ENCODE measurements at places on chromosomes 13 and 19.
A peak's percentile ranks its signal among the peaks of the same experiment; 100 is the strongest.

GRCh38 chr19:4365791-4366665 is 22.7 kb downstream of the MPND start:
- no peak for DNase-seq

DNA sequence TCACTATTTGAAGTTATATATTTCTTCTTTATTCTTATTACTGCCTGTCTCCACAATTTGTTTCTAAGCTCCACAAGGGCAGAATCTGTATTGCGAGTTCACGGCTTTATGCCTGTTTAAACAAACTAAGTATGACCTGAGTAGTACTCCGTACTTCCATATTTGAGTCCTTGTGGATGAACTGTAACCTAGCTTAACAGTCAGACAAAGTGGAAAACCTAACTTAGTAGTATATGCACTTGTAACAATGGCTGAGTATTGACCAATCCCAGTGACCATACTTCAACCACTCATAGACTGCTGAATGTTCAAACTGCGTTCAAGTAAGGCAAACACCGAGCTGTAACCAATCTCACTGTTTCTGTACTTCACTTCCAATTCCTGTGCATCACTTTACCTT is 292.7 kb downstream of the PCDH9 start:
- DNase-seq, result no peak

DNA sequence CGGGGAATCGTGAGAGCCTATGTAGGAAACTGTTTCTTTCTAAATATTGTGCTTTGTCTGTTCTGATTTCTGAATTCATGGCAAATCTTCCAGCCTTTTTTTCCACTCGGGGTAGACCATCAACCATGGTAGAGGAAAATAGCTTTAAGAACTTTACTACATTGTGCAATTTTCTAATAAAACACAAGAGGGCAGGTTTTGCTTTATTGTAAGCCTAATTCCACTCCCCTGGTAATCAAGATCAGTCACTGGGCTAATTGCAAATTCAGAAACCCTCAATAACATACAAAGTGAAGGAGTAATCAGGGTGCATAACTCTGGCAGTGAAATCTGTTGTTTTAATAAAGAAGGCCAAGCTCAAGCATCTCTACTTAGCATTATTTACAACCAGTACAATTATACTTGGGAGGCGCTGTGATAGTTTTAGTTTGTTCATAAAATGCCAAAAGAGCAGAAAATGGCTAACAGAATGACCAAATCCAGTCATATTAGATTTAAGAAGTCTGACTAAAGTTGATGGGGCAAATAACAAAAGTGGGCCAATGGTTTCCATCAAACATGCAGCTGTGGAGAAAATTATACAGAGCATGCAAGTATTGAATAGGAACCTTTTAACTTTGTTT is 43.8 kb downstream of the DCT start:
- DNase-seq, result peak; percentile 9

GRCh38 chr13:44972956-44973581 is 16.2 kb downstream of the NUFIP1 start:
- DNase-seq, result no peak

DNA sequence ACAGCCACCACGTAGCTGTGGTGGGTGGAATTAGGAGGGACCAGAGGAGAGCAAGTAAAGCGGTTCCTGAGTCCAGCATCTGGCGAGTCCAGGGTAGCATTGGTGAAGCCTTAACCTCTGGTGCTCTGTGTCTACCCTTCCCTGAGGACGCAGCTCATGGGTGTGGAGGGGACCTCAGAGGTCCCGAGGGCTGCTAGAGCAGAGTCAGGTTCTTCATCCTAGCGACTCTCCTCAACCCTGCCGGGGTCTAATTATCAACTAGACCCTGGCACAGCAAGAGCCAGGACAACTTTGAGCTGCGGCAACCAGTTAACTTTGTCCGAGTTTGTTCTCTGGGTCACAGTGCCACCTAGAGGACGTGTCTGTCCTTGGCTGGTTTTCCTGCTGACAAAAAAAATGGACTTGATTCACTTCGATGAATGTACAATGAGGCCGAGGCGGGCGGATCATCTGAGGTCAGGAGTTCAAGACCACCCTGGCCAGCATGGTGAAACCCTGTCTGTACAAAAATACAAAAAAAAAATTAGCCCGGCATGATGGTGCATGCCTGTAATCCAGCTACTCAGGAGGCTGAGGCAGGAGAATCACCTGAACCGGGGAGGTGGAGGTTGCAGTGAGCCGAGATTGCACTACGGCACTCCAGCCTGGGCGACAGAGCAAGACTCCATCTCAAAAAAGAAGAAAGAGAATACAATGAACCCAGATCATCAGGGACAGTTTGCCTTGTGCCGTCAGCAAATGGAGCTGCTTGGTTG is 25.0 kb downstream of the TSSK6 start:
- DNase-seq, result peak; percentile 54

GRCh38 chr19:6970443-6970842 is 50.8 kb downstream of the MBD3L2B start:
- DNase-seq, result peak; percentile 93

DNA sequence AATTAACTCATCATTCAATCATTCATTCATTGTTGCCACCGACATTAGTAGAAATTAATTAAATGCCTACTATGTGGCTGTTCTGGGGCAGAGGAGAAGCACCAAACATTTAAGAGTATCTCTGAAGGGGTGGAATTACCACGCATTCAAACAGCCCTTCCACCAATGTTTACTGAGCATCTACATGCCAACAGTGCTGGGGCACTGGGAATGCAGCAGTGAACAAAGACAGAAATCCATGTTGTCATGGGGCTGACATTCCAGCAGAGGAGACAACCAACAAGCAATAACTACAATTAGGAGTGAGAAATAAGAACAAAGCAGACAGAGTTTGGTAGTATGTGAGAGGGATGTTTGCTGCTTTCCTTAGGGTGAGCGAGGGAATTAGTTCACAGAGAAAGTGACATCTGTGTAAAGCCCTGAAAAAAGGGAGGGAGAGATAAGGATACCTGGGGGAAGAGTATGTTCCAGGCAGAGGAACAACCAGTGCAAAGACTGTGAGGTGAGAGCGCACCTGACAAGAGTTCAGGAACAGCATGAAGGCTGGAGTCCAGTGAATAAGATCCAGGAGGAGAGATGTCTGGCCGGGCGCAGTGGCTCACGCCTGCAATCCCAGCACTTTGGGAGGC is 1.3 kb upstream of the PAK4 start:
- no peak for DNase-seq

- DNase-seq, result no peak
These were observed 231.9 kb downstream of the COG6 start for GRCh38 chr13:39887387-39887786.

GRCh38 chr19:46469541-46470185 is 1.7 kb downstream of the PNMA8A start:
- no peak for DNase-seq

DNA sequence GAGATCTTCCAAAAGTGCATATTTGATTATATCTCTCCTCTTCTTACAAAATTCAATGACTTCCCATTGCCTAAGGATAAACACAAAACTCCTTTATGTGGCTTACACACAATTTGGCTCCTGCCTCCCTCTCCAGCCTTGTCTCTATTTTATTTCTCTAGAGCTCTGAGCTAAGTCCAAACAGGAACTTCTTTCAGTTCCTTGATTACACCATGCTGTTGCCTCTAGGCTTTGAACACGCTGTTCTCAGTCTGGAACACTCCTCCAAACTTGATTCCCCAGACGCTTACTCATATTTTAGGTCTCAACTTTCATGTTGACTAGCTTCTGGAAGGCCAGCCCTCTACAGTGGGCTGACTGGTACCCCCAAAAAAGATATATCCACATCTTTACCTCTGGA is 258.5 kb downstream of the COG6 start:
- DNase-seq, result no peak

DNA sequence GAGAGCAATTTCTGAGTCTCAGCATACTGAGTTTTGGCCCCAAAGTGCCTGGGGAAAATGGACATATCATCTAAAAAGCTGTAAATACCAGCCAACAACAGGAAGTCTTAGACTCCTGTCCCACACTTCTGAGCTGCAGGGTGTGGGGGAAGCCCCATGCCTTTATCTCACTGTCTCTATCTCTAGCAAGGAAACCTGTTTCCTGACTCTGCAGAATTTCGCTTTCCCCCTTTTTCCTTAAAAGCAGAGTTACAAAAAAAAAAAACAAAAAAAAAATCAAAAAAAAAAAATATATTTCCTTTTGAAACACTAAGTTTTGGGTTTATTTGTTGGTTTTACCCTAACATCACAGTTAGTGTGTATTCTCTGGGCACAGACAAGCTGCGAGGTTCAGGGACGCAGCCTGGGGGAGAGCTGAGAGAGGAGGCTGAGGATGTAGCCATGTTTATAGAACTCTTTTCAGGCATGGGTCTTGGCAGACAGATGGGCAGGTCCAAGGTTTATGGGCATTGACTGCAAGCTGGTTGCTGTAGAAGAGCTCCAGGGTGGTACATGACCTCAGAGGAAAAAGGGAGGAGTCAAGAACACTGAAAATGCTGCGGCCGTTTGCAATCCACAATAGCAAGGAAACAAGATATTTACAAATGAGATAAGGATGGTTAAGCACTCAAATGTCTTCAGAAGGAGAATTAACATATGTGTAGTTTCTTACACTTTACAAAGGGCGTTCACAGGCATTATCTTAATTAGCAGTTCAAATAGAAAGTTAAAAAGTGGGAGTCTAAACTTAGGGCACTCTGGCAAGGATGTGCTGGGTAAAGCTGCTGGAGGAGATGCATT is 4.9 kb downstream of the MBNL2 start:
- DNase-seq, result no peak

DNA sequence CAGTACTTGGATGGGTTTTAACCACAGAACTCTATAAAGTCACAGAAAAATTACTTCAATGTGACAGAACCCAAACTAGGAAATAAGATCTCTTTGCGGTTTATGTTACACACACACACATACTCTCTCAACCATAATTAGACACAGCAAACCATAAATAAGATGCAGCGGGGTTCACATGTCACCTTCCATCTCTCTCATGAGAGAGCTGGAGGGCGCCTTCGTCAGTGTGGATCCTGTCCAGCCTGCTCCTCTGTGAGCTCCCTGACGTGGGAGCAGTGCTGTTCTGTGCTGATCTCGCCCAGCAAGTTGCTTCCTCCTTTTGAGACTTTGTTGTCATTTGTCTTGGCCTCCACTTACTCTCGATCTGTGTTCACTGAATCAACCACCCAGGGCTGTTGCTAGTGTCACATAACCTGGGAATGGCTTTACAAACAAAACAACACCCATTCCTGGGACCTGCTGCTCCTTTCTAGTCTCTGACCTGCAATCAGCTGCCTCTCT is 204.9 kb upstream of the KL start:
- no peak for DNase-seq

- no peak for DNase-seq
These were observed 6.8 kb downstream of the GIPC3 start for GRCh38 chr19:3591876-3592613.

DNA sequence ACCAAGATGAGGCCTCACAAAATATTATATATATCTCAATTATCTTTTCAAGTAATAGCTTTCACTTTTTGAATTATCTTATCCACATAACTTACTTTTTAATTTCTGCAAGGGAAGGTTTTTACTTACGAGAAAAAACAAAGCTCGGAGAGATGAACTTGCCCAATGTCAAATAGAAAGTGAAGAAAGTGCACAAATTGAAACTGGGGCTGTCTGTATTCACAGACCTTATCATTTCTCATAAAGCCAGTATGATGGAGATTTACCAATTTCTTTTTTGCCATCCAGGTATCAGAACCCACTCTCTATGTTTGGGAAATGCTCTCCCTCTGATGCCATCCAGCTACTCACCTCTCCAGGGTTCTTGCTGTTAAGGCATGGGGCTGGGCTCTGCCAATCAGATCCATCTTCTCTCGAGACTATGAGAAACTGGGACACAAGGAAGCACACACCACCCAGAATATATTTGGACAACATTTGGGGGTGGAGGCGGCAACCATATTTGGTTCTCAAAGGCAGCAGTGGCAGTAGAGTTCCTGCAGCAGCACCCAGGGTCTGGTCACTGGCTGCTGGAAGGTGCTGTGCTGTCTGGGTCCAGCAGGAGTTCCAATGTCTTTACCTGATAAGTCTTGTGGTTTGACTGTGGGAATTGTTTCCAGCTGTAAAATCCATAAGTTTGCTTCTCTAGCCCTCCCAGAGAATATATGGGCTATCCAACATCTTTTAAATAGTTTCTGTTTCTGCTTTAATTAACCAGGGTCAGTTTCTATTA is 45.8 kb upstream of the SCEL start:
- no peak for DNase-seq

DNA sequence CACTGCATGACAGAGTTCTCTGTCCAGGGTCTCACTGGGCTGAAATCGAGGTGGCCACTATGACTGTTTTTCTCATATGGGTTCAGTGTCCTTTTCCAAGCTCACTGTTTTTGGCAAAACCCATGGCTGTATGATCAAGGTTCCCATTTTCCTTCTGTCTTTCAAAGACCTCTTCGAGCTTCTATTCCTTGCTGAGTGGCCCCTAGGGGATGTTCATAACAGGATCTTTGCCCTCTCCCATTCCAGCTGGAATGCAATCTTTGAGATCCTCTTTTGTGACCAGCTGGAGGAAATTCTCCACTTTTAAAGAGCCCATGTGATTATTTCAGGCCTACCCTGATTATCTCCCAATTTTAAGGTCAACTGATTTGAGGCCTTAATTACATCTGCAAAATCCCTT is 572.5 kb upstream of the SLC10A2 start:
- DNase-seq, result no peak

DNA sequence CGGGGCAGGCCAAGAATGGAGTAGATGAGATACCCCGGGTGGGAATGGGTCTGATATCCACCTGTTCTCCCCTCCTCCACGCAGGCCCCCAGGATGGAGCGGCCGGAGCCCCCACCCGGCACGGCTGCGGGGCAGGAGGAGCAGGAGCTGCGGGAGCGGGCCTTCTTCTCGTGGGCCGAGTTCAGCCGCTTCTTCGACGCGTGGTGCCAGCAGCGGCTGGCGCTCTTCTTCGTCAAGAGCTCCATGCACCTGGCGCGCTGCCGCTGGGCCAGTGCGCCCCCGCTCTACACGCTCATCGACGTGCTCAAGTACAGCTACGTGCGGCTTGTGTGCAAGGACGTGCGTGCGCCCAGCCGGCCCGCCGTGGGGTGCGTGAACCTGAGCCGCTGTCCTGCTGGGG is 1.2 kb downstream of the ZSWIM9 start:
- no peak for DNase-seq

DNA sequence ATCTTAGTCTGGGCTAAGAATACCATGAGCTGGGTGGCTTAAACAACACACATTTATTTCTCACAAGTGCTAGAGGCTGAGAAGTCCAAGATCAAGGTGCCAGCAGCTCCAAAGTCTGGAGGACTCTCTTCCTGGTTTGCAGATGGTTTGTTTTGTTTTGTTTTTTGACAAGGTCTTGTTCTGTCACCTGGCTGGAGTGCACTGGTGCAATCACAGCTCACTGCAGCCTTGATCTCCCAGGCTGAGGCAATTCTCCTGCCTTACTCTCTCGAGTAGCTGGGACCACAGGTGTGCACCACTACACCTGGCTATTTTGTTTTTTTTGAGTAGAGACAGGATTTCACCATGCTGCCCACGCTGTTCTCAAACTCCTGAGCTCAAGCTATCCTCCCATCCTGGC is 15.5 kb downstream of the APLP1 start:
- no peak for DNase-seq

- DNase-seq, result no peak
These were observed 167.5 kb upstream of the TSHZ3 start for GRCh38 chr19:31516756-31517155.
